ENCODE measurements at places on chromosomes 12 and 14.

DNA sequence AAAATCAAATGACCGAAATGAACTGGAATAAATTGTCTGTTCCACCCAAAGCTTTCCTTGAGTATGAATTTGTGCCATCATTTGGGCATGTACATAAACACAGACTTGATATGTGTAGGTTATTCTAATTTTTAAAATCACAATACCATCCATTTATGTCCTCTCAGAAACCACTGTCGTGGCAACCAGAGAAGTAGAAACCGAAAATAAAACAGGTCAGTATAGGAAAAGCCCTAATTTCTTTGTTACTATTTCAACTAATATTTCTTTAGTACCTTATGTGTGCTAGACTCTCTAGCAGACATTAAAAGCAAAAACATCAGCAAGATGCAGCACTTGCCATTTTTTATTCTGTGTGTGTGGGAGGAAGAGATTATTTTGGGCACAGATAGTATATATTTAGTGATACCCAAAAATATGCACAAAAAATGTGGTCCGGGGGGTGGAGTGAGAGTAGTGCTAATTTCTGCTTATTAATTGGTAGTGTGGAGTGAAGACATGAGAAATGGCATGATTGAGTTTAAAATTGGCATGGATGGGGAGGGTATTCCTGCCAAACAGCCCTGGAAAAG, 130.8 kb upstream of the CNTN1 start:
- no peak for DNase-seq

- peak; percentile 71 for DNase-seq
Measured at GRCh38 chr12:89883630-89884389, 175.2 kb upstream of the ATP2B1 start.

GRCh38 chr14:99737451-99737951, 53.4 kb downstream of the CYP46A1 start:
- DNase-seq = no peak

GRCh38 chr14:62722406-62722805, 322.9 kb downstream of the KCNH5 start:
- no peak for DNase-seq

Measured in NCI-H524 (cell line).